Choroid plexus epithelial cell (primary cell): ENCODE measurements at places on chromosomes 12 and 14.

DNA sequence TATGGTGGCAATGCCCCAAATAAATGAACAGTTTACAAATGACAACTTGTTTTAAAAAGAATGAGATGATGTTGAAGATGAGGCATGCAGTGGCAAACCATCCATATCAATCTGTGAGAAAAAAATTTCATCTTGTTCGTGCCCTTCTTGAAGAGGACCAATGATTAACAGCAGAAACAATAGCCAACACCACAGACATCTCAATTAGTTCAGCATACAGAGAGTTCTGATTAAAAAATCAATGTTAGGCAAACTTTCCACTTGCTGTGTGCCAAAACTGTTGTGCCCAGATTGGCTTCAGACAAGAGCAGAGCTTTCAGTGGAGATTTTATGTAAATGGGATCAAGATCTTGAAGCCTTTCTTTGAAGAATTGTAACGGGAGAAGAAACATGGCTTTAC is 329.9 kb downstream of the BMP4 start:
- no peak for DNase-seq

DNA sequence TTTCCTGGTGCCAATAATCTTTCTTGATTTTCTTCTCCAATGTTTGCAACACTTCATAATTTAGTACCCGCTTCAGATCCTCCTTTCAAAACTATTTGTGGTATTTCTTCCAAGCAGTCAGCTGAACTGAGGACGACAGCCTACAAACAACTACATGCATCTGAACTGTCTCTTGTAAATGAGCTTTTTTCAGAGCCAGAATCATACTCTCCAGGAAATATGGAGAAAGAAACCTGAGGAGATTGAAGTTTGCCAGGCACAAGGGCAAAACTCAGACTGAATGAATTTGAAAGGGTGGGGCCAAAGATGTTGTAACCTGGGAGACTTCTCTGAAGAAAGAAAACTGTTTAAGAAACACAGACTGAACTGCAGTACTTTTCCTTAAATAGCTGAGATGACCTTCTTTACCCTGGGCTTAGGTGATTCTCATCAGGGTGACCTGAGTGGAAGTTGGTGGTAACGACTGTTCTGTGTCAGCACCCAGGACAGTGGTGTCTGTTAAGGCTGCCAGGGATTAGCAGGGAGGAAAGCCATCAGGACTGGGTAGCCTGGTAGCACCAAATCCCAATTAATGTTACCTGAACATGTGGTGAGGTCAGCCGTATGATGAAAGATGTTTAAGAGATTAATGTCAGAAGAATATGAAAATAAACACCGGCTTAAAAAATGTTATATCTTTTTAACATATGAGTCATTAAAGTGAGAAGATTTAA is 95.0 kb downstream of the TGFB3 start:
- DNase-seq, result peak; percentile 81

DNA sequence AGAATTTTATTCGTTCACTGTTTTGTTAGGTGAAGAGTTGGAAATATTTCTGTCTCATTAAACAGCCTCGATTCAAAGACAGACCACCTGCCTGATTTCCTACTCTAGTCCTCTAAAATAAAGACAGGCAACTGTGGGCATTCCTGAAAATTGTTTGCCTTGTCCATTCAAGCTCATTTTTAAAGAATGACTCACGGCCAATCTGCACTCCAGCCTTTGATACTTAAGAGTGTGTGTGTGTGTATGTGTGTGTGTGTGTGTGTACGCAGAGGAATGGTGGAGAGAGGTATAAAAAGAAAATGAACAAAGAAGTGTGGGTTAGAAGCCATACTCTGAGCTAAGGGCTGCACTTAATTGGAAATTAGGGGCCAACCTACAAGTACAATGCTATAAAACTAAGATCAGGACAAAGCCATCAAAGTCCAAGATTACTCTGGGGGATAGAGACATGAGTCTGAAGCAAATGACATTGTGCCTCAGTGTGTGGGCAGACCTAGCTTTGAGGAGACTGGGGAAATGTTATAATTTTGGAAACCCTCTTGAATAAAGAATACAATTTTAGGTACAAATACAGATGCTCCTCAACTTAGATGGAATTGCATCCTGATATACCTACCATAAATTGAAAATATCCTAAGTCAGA is 45.6 kb upstream of the SOCS2 start:
- peak; percentile 97 for DNase-seq

DNA sequence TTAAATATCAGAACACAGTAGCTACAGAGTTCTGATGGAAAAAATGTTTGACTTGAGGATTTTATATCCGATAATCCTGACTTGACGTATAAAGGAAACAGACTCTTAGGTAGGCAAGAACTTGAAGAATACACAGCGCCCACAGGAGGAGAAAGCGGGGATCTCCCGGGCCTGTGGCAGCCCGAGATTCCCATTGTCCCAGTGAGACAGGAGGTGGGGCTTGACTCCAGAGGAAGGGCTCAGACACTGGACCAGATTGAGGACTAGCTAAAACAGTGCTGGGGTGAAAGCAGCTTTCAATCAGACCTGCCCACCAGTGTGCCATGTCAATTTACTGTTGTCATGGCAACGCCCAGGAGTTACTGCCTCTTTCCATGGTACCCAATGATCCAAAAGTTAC is 51.1 kb upstream of the C14orf180 start:
- no peak for DNase-seq

DNA sequence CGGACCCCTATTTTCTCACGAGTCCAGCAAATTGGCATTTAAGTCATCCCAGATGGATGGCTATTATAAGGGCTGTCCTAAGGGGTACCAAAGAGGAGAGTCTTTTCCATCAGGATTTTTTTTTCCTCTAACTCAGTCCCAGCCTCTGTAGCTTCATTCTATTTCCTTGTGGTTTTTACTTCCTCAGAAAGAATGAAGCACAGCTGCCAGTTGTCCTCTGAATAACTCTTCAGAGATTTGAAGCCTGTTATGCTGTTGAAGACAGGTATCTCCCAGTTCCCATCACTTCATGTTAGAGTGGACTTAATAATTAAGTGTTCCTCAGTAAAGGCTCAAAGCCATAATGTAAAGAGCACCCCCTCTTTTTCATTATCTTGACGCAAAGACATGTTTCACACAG is 48.5 kb upstream of the HOXC13 start:
- no peak for DNase-seq

DNA sequence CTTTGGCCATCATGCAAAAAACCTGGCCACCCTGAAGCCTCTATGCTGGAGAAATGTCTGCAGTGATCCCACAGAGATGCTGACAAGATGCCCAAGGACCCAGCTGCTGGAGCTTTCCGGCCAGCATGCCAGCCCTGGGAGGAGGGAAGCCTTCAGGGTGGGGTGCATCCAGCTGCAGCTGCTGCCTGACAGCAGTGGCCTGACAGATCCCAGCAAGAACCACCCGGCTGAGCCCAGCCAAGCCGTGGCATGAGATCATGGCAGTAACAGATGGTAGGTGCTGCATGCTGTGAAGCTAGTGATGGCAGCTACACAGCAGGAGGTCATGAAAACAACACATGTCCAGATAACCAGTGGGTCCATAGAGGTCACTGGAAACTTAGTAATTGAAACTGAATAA is 13.8 kb downstream of the CLBA1 start:
- no peak for DNase-seq

DNA sequence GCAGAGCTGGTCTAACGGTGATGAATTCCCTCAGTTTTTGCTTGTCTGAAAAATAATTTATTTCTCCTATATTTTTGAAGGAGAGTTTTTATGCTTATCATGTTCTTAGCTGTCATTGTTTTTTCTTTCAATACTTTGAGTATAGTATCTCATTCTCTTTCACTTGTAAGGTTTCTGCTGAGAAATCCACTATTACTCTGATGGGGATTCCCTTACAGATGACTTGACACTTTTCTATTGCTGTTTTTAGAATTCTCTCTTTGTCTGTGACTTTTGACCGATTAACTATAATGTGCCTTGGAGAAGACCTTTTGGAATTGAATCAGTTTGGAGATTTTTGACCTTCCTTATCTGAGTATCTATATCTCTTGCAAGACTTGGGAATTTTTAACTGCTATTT is 139.6 kb downstream of the PRKD1 start:
- DNase-seq, result no peak

- no peak for DNase-seq
Observed at GRCh38 chr12:119631930-119632678, 35.8 kb upstream of the PRKAB1 start.

- DNase-seq, result no peak
Observed at GRCh38 chr12:68800294-68800693, 7.7 kb upstream of the MDM2 start.

DNA sequence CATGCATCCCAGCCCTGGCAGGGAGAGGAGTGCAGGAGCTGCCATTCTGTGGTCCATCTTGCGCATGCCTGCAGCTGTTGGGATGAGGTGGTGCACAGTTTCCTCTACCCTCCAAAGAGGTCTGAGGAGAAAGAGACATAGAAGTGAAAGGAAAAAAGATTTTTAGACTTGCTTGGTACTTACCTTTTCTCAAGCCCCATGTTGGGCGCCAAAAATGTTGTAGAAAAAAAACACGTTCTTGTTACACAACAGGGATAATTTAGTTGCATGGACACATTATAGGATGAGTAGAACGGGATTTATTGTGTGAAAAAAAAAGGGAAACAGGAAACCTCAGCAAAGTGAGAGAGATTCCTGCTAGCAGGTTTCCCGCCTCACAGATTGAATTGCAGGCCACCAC is 244.4 kb upstream of the GARIN2 start:
- DNase-seq, result peak; percentile 50

- DNase-seq, result no peak
Observed at GRCh38 chr14:69484444-69485314, at the start of gene PLEKHD1. TSS of gene PLEKHD1 (plus strand) at chr14:69484728. CDS start at chr14:69484966, 238 bp downstream.

GRCh38 chr14:71734076-71734475 is 198.2 kb upstream of the RGS6 start:
- DNase-seq, result no peak

DNA sequence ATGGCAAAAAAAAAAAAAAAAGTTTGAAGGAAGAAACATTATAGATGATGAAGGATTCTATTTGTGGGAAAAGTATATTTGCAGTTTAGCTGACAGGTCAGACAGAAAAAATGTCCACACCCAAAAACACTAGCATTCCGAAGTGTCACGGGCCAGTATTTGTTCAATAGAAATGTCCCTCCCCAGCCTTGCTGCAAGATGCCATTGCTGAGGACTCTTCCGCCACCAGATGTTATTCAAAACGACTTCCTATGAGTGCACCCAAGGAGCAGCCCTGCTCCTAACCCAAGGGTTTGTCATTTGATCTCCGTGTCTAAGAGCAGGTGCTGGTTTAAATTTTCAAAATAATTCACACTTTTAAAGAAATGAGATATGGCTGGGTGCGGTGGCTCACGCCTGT is 163.1 kb downstream of the GCH1 start:
- DNase-seq, result no peak

- no peak for DNase-seq
Observed at GRCh38 chr12:29731591-29731990, 52.2 kb downstream of the TMTC1 start.

GRCh38 chr14:22737052-22737451 is 29.4 kb upstream of the OXA1L start:
- DNase-seq, result no peak

- DNase-seq, result no peak
Observed at GRCh38 chr14:81200054-81200453, 20.7 kb downstream of the GTF2A1 start.

GRCh38 chr14:23366426-23366921 is 1.5 kb upstream of the EFS start:
- peak; percentile 52 for DNase-seq

- DNase-seq, result no peak
Observed at GRCh38 chr12:16955083-16955657, 349.2 kb upstream of the LMO3 start.

DNA sequence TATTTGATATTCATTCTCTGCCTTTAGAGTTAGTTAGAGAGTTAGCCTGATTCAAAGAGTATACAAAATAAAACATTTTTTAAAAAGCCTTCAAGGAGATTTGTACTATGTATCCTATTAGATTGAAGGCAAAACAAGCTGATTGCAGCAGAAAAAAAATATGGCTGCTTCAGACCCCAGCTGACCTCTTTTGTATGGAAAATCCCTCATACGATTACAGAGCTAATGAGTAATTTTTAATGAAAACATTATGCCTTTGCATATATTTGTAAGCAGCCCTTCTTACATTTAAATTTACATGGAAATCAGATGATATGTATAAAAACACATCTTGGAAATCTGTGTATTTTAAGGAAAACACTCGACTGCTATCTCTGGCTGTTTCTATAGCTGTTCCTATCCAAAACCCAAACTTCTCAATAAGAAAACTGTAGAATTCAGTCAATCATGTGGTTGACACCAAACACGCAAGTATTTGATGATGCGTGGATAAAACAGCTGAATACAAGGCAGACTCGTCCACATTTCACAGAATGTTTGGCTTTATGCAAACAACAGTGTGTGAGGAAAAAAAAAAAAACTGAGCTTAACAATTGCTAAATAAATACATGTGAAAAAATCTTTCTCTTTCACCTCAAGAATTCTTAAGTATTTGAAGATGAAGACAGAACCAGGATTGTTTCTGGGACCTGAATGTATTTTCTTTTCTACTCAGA is 275.3 kb downstream of the EGLN3 start:
- DNase-seq, result peak; percentile 19

- no peak for DNase-seq
Observed at GRCh38 chr14:104766863-104767633, 14.1 kb downstream of the SIVA1 start.

DNA sequence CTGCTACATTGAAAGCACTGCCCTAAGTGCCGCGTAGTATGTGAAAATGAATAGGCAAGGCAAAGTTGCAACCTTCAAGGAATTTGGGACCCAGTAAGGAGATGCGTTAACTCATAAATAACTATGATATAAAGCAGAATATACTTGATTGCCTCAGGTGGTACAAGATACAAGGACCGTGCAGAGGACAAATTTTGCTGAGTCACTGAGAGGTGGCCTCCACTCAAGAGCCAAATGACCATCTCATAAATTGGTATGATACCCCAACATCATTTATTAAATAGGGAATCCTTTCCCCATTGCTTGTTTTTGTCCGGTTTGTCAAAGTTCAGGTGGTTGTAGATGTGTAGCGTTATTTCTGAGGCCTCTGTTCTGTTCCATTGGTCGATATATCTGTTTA is 35.7 kb downstream of the IGF1 start:
- no peak for DNase-seq

DNA sequence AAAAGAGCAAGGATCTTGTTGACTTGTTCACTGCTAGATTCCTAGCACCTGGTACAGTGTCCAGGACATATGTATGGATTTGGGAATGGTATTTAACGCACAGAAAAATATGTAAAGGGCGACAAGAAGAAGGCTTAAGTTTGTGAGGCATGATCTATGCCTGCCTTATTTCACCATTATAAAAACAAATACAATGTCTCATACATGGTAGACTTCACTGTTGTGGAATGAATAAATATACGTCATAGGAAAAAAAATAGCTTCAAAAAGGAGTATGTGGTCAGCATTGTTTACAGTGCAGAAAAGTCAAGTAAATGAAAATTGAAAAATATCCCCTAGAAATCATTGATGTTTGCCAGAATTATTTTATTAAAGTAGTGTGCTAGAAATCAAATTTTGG is 30.0 kb downstream of the HCFC2 start:
- peak; percentile 60 for DNase-seq

DNA sequence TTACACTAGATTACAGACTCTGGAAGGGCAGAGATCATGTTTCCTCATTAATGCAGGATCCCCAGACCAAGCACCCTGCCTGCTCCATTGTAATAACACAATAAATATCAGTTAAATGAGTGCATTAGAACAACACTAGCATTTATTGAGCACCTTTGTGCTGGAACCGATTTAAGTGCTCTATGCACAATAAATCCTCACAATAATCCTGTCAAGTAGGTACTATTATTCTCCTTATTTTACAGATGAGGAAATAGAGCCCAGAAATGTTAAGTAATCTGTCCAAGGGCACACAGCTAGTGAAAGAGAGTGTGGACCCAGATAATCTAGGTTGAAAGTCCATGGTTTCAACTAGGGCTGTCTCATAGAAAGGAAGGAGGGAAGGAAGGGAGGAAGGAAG is 69.8 kb downstream of the MAP1LC3B2 start:
- no peak for DNase-seq
